ENCODE measurements at places on chromosomes 1 and 21.

GRCh38 chr21:29347274-29347681, 48.6 kb downstream of the BACH1 start:
- peak; percentile 31 for DNase-seq

DNA sequence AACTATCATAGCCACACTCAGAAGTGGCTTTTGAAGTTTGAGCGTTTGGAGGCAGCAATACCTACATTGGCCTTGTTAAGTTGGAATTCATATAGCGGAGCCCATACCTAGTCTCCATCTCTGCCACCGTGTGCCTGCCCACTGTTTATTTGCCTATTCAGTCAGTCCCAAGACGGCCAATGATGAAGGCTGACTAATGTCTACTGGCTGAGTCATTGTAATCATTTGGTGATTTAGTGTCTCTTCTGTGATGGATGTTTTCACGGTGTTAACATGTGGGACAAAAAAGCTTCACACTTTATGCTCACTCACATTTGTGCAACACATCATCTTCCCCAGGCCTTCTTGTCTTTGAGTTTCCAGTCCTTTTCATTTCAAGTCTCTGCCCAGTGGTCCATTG, 92.6 kb upstream of the PBX1 start:
- peak; percentile 16 for DNase-seq

DNA sequence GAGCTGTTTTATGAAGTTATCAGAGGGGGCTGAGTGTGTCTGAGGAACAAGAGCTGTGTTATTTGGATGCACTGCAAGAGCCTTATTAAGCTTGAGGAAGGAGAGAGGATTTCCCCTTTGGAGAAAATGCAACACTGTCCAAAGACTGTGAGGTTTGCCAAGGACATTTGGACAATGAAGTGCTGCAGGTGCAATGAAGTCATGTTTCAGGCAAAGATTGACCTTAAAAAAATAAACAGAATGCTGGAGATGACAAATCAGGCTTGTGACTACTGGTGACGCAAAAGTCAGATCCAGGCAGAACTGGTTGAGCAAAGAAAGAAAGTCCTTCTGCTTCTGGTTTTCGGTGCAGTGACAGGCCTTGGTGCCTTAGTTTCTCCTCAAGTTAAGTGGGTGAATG, 125.2 kb upstream of the KIAA0040 start:
- no peak for DNase-seq

- DNase-seq: peak; percentile 43
Observed at GRCh38 chr1:89069951-89070350, 4.9 kb upstream of the GBP1 start.

- DNase-seq: no peak
Observed at GRCh38 chr1:22127731-22128130, 15.2 kb downstream of the WNT4 start.

GRCh38 chr1:183497218-183497617, 24.9 kb downstream of the SMG7 start:
- DNase-seq: no peak

DNA sequence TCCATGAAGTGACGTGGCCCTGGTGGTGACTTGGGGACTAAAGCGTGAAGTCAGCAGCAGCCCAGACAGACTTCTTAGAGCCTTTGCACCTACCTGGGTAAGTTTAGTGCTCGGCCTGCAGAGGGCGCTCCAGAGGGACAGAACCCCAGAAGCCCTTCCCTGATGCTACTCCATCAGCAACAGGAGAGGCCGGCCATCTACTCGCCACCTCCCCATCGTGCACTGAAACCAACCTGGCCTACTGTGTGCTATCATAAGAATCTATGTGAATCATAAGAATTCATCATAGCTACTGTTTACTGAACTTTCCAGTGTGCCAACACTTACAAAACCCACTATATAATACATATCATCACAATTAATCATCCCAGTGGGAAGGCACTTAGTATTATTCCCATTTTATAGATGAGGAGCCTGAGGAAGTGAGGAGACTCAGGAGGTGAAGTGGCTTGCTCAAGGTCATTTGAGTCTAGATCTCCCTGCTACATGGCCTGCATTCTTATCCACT, 7.9 kb upstream of the EDN2 start:
- DNase-seq: no peak

GRCh38 chr1:241551759-241552638, 19.8 kb downstream of the KMO start:
- DNase-seq: no peak

All from M059J (cell line).